GM04503 (cell line): ENCODE measurements at places on chromosomes 16 and 17.

- DNase-seq = no peak
These were observed 9.6 kb upstream of the MKS1 start for GRCh38 chr17:58228679-58229078.

GRCh38 chr16:86578061-86578599, at the start of gene FOXL1:
FOXL1 (plus strand) TSS chr16:86578549; CDS start chr16:86578724, 175 bp downstream.
- no peak for DNase-seq

DNA sequence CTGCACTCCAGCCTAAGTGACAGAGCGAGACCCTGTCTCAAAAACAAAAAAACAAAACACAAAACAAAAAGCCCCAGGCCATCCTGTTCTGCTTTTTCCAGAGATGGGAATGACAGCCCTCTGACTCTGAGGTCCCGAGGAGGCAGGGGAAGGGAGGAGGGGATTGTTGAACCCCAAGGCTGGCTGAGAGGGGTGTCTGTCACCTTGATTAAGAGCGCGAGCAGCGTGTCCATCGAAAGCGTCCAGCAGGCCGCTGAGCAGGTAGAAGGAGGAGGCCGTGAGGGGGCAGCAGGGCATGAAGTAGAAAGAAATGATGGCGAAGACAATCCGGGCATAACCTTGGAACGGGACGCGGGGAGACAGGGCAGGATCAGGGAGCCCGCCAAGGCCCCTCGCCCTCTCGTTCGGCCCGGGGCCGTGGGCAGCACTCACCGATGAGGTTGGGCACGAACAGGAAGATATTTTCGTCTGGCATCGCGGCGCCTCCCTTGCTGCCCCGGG, 593 bp downstream of the CDIPT start:
- no peak for DNase-seq

DNA sequence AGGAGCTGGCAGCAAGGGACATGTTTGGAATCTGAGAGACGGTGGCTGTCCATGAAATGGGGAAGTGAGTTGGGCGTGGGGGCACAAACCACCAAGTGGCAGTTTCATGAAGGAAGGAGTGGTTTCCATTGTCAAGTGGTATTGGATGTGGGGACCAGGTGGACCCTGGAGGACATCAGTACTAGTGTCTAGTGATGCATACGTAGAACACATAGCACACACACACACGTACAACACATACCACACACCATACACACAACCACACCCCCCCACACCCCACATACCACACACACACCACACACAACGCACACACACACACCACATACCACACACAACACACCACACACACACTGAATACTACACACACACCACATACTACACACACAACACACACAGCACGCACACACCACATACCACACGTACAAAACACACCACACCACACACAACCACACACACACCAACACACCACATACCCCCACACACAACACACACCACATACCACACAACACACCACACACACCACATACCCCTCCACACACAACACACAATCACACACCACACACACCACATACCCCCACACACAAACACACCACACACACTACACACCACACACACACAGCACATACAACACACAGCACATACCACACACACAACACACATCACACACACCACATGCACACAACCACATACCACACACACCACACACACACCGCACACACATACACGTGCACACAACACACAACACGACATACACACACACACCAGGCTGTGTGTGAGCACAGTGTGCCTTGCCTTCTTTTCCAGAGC, 41.1 kb upstream of the GSE1 start:
- no peak for DNase-seq

GRCh38 chr16:67968400-67969253, at the start of gene SLC12A4:
SLC12A4 (minus strand) TSS chr16:67968637; CDS start chr16:67968553, 84 bp downstream.
- no peak for DNase-seq

- DNase-seq = no peak
These were observed 37.1 kb downstream of the KNOP1 start for GRCh38 chr16:19680881-19681340.

GRCh38 chr17:42188749-42189650, 3.7 kb upstream of the HCRT start:
- DNase-seq = no peak

DNA sequence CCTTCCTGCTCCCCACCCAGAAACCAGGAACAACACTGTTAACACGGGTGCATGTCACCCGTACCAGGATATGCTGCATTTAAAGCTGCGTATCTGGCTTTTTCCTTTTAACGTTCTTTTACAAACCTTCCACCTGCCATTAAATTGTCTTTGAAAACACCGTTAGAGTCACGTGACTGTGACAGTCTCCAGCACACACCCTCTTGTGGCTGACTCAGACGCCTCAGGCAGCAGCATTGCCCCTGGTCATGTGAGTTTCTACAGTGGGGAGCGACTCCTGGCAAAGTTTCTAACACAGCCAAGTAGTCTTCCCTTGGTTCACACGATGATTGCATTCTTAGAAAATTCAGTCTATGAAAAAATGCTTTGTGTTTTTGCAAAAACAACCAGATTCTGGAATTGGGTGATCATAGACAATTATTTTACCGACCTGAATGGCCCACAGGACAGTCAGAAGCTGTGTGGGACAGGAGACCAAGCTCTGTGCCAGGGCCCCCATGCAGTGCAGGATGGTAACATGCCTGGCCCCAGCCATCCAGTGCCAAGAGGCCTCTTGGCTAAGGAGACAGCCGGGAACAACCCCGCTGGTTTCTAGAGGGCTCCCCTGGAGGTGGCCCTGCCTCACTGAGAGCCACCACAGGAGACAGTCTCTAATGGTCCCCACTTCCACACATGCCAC, 199.1 kb downstream of the KATNIP start:
- DNase-seq = peak; percentile 79

DNA sequence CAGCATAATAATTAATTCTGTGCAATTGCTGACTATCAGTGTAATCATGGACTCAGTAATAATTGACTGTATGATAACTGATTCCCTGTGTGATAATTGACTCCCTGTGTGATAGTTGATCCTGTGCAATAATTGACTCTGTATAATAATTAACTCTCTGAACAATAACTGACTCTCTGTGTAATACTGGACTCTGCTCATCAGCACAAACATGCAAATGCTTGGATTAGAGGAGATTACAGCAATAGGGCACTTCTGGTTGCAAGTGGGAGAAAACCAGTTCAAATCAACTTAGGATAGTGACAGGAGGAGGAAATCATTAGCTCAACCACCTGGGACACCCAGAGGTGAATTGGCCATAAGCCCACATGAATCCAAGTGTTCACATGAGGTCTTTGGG, 582.1 kb downstream of the RBFOX1 start:
- DNase-seq = no peak

- DNase-seq = no peak
These were observed 187.6 kb downstream of the KATNIP start for GRCh38 chr16:27737513-27737912.

- no peak for DNase-seq
These were observed 21.1 kb downstream of the KCTD19 start for GRCh38 chr16:67305216-67306071.

- no peak for DNase-seq
These were observed 69.9 kb downstream of the TBC1D16 start for GRCh38 chr17:79965806-79966205.

DNA sequence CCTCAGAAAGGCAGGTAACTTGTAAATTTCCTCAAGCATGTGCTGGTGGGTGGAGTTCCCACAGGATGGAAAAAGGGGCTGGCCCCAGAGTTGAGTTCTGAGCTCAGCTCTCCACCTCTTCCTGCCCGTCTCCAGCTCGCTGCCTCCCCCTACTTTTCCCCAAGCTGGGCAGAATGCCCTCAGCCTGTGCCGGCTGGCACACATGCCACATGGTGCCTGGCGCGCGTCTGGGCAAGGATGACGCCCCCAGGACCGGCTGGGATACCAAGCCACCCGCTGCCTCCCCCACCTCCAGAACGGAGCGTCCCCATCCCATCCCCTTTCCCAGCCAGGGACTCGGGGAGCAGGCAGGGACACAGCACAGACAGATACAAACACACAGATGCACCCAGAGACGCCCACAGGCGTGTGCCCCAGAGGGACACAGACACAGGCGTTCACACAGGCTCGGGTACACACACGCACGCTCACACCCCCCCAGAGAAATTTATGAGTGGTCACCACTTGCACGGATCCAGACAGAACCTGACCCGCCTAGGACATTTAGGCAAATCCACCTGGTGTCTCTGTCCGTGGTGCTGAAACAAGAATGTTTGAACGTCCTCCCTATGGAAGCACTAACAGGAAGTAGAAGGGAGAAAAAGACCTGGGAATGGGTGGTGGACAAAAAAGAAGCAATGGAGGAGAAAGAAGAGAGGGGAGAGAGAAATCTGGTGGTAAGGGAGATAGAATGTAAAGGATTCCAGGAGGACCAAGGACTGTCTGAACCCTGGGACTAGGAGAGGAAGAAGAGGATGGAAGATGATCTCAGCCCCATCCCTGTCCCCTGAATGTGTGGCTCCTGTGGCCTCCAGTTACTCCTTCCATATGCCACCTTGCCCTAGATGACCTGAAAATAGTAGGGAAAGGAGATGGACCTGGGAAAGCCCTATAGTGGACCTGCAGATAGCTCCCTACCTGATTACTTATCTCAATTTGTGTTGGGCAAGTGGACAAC, 15.5 kb downstream of the NEUROD2 start:
- no peak for DNase-seq

- no peak for DNase-seq
These were observed 8.1 kb upstream of the NKD1 start for GRCh38 chr16:50539822-50540710.

- DNase-seq = no peak
These were observed 36.9 kb downstream of the XYLT1 start for GRCh38 chr16:17433577-17434451.
